ENCODE measurements at places on chromosomes 7 and 10.

- no peak for DNase-seq
Measured at GRCh38 chr10:16996530-16996964, 133.1 kb downstream of the CUBN start.

GRCh38 chr7:133869556-133869955 lies 257.6 kb upstream of the LRGUK start:
- no peak for DNase-seq

GRCh38 chr7:106538638-106539037 lies 122.3 kb downstream of the CCDC71L start:
- no peak for DNase-seq

- DNase-seq, result no peak
Measured at GRCh38 chr7:42457663-42458062, 220.7 kb upstream of the GLI3 start.

- no peak for DNase-seq
Measured at GRCh38 chr10:8051851-8052257, 2.6 kb upstream of the GATA3 start.
